ENCODE measurements at places on chromosomes 16 and 17.

DNA sequence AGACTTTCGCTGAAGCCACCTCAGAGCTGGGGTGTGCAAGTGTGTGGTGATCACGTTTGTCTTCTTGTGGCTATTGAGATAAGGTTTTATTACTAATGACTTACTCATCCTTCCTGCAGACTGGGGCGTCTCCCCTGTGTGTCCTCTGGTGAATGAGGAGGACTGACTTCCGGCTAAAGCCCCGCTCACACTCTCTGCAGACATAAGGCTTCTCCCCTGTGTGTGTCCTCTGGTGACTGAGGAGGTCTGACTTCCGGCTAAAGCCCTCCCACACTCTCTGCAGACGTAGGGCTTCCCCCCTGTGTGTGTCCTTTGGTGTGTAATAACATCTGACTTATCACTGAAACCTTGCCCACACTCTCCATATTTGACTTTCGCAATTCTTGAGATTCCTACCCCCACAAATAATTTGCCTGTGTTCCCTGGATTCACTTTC is 19.4 kb downstream of the PRDM7 start:
- peak; percentile 43 for DNase-seq

DNA sequence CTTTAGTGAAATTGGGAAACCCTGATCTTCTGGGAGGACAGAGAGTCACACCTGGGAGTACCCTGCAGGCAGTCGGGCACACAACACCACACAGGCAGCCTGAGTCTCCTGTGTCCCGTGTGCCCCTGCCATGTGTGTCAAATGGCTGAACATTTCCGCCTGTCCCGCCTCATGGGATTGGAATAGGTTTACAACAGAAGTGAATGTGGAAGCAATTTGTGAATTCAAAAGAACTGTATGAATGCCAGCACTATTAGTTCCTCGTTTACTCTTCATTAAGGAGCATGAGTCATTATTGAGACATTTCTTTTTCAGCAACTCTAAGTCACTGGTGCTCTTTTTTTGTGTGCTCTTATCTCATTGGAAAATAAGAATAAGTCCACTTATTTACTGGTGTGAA is 226.5 kb downstream of the PMP22 start:
- DNase-seq = no peak

DNA sequence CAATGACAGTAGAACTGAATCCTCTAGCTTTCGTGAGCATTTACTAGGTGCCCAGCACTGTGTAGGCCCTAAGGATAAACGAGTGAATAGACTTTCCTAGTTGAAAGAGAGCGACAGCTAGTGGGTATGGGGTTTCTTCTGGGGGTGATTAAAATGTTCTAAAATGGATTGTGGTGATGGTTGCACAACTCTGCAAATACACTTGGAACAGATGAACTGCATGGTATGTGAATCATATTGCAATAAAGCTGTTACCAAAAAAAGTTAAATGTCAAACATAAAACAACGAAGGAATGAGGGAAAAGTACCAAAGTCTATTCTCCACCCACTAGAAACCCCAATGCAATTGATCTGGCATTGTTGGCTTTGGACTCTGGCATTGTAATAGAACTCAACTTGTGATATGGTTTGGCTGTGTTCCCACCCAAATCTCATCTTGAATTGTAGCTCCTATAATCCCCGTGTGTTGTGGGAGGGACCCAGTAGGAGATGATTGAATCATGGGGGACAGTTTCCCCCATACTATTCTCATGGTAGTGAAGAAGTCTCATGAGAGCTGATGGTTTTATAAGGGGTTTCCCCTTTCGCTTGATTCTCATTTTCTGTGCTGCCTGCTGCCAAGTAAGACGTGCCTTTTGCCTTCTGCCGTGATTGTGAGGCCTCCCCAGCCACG is 70.5 kb downstream of the MARF1 start:
- no peak for DNase-seq

DNA sequence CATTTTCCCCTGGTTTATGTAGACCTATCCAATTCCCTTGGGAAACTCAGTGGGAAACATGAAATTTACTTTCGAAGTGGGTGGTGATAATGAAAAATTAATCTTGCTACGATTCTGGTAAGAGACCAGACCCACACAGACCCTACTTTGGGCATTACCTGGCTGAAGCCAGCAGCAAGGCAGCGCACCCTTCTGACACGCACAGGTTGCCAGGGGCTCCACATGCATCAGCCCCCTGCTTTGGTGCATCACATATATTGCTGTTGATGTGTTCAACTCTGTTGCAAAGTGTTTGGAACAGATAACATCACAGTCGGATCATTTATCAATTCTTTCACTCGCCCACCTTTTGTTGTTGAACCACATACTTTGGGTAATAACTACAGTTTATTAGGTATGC is 26.6 kb downstream of the SMARCE1 start:
- no peak for DNase-seq

DNA sequence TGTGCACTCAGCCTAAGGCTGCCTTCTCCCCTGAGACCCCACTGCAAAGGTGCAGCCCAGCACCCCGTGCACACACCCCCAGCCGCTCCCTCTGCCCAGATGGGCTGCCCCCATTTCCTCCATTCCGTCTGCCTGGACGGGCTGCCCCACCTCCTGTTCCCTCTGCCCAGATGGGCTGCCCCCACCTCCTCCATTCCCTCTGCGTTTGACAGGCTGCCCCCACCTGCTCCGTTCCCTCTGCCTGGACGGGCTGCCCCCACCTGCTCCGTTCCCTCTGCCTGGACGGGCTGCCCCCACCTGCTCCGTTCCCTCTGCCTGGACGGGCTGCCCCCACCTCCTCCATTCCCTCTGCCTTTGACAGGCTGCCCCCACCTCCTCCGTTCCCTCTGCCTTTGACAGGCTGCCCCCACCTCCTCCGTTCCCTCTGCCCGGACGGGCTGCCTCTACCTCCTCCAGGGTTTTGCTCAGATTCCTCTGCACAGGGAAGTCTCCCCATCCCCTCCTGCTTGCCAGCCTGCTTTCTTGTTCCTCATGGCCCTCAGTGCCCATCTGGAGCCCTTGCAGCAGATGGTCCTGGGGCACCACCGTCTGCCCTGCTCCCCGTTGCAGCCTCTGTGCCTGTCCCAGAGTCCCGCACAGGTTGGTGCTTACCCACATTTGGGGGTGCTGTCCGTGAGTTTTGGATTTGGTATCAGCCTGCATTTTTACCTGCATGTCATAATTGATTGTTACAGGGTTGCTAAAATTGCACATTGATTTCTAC is 23.4 kb upstream of the IL17C start:
- DNase-seq = no peak

DNA sequence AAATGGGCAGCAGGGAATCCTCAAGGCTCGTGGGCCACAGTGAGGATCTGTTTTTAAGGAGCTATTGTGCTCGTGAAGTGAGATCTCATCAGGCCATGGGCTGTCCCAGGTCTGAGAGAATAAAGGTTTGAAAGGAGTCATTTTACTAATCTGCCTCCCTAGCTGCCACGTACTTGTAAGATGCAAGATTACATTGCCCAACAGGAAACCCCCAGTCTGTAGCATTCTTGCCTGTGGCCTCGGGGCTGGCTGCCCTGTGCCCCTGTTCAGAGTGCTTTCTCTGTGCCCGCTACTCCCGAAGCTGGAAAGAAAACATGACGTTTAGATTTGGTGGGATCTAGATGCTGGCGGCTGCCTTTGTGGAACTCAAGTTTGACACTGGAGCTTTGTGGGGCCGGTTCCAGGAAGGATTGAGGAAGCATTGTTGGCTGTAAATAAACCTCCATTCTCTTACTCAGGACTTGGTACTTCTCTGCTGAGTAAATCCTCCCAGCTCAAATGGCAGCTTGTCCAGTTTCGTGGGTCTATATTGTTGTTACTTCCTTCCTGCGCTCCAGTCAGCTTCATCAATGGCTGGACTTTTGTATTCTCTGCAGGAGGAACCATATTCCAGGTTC is 21.2 kb downstream of the SAP30BP start:
- no peak for DNase-seq

- DNase-seq = no peak
Observed at GRCh38 chr16:88433632-88434352, 19.3 kb upstream of the ZFPM1 start.

DNA sequence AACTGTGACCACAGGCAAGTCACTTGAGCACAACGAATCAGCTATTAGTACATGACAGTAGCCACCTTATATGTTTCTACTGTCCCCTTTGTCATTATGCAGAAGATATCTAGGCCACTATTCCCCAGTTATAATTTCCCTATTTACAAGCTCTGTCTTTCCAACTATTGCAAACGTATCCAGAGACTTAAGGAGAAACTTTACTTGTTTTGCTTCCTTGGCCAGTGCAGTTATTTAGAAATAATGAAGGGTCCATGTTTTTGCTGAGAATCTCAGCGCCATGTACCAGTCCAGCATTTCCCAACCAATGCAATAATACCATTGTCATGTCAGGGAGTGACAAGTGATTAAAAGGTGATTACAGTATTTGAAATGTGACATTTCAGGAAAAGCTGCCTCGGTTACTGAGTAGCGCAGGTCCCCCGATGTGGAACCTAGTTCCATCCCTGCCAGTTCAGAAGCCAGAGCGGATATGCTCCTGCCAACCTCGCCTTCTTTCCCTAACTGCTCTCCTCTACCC is 743 bp downstream of the ZNF624 start:
- peak; percentile 59 for DNase-seq

DNA sequence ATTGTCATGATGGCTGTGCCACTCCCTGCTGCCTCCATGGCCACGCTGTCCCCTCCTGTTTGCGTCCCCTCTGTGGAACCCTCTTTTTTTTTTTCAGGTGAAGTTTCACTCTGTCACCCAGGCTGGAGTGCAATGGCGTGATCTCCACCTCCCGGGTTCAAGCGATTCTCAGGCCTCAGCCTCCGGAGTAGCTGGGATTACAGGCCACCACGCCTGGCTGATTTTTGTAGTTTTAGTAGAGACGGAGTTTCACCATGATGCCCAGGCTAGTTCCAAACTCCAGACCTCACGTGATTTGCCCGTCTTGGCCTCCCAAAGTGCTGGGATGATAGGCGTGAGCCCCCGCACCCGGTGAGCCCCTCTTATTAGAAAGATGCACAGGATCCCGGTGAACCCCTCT is 11.0 kb upstream of the UBE2I start:
- DNase-seq = no peak

DNA sequence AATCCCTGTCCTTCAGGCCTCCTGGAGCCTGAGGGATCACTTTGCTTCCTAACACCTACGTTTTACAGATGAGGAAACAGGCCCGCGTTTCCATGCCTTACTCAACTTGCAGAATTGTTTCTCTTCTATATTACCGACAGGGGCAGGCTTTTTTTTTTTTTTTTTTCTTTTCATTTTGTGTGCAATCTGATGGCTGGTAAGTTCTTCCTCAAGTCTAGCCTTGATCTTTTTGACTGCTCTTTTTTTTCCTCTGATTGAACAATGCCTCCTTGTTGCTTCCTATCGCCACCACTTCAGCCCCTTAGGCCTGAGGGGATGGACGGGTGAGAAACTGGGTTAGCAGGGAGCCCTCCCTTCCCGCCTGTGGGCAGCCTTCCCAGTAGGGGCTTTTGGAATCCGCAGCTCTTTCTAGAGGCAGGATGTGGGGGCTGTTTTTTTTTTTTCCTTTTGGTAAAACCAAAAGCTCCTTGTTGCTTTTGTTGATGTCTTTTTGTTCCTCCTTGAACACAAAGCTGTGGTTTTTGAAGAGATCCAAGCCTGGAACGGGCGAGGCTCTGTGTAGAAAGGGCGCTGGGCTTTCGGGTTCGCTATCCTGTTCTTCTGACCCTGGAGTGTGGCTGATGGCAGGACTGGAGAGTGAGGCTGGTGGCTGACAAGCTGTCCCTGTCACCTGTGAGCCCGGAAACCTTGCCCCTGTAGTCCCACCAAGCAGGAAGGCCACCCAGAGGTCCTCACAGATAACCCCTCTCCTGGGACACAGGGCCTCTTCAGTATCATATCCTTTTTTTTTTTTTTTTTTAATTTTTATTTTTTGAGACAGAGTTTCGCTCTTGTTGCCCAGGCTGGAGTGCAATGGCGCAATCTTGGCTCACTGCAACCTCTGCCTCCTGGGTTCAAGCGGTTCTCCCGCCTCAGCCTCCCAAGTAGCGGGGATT is 14.0 kb downstream of the LASP1 start:
- no peak for DNase-seq

DNA sequence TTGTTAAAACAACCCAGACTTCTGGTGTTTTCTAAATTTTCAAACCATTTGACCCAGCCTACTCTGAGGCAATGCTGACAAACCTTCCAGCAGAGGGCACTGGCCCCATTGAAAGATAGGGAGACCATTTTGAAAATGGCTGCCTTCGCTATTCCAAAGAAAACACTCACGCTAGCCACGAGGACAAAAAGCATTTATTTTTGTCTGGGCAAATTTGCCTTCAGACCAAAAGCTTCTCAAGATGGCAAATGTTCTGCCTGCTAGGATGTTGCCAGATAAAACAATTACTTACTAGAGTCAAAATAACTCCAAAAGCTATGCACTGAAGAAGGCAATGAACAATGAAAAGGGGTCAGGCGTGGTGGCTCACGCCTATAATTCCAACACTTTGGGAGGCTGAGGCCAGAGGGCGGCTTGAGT is 296.7 kb upstream of the IRX5 start:
- DNase-seq = no peak

GRCh38 chr17:72931163-72931562 is 161.3 kb downstream of the SLC39A11 start:
- no peak for DNase-seq

DNA sequence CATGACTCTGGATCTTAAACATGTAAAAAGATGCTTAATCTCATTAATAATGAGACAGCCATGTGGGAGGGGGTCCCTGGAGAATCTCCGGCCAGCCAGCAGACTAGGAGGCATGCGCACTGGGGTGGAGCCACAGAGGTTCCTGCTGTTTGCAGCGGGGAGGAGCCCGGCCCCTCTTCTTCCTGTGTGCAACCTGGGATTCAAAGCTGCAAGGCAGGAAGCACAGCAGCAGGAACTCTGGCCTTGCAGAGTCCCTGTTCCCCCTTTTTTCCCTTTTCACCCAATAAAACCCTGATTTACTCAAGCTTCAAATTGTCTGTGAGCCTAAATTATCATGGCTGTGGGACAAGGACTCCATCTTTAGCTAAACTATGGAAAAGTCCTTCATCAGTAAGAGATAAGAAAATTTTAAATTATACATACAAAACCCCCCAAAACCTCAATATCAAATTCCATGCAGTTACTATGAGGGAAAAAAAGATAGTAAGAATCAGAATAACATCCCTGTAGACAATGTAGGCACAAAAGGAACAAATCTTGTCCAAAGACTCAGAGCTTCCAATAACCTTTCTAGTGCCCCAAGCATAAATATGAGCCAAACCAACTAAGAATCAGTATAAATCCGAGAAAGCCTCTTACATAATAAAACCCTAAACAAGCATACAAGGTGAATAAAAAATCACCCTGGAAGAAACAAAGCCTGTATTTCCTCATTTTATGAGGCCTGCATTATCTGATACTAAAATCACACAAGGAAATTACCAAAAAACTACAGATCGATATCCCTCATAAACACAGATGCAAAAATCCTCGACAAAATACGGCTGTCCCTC is 12.1 kb downstream of the CFDP1 start:
- no peak for DNase-seq

GRCh38 chr16:80739523-80739922 is 64.9 kb downstream of the CDYL2 start:
- no peak for DNase-seq
